NCI-H82 (cell line): ENCODE measurements at places on chromosomes 3 and 15.

- DNase-seq: no peak
Measured at GRCh38 chr3:171306631-171307030, 153.6 kb downstream of the TNIK start.

GRCh38 chr3:152126260-152126659 is 142.5 kb upstream of the MBNL1 start:
- no peak for DNase-seq

DNA sequence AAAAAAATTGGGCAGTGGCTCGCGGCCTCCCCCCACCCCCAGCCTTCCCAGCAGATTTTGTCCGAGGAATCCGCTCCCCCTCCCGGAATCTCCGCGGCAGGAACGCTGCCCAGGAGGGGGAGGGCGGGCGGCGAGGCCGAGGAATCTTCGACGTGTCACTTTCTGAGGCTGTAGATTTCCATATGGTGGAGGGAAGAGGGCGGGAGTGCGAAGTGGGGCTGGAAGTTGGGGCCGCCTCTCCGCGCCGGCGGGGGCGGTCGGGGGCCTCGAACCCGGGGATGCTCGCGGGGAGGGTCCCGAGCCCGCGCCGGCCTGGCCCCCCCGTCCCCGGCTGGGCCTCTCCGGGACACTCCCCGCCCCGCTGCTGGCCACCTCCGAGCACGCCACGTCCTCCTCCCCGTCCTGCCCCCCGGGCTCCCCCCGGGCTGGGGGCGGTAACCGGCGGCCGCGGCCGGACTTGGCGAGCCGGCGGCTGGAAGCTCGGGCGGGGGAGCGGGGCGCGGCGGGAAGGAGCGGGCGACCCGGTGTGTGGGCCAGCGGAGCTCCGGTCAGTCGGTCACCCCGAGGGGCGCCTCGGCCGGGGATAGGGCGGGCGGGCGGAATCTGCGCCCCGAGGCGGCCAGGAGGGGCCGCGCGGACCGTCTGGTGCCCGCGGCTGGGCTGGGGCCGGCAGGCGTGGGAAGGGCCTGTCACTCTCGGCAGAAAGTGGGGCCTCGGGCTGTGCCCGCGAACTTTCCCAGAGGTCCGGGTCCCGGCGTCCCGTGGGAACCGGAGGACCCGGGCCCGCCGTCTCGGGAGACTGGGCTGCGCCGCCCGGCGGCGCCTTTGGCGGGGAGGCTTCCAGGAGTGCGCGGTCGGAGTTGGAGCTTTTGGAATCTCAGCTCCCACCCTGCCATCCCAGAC is 951 bp downstream of the FNDC3B start:
- peak; percentile 87 for DNase-seq

- no peak for DNase-seq
Measured at GRCh38 chr15:75565062-75565970, 13.8 kb downstream of the PTPN9 start.
